KBM-7 (cell line): ENCODE measurements at places on chromosomes 5 and 9.

GRCh38 chr5:128144491-128144890 lies 60.9 kb downstream of the SLC12A2 start:
- DNase-seq: no peak

DNA sequence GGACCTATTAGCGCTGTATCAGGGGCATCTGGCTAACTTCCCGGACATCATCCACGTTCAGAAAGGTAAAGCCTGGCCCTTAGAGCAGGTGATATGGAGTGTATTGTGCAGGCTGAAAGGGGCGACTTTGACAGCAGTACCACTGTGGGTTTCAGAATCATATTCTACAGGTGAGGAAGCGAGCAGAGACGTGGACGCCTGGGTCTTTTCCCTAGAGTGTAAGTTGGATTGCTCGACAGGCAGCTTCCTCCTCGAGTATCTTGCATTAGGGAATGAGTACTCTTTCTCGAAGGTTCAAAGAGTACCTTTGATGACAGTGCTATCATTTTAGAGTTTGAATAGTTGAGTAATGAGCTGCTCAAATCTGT lies 1.9 kb downstream of the SNX18 start:
- no peak for DNase-seq

DNA sequence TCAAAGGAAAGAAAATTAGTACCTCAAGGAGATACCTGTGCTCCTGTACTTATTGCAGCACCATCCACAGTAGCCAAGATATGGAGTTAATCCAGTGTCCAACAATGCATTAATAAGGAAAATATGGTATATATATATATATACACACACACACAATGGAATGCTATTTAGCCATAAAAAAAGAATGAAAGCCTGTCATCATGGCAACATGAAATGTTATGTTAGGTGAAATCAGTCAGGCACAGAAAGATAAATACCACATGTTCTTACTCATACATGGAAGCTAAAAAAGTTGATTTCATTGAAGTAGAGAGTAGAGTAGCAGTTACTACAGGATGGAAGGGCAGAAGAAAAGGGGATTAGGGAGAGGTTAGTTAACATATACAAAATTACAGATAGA lies 601.5 kb downstream of the ANXA1 start:
- DNase-seq: no peak

GRCh38 chr5:116527582-116527981 lies 47.0 kb downstream of the SEMA6A start:
- no peak for DNase-seq

GRCh38 chr9:13324988-13325387 lies 45.5 kb upstream of the MPDZ start:
- no peak for DNase-seq

DNA sequence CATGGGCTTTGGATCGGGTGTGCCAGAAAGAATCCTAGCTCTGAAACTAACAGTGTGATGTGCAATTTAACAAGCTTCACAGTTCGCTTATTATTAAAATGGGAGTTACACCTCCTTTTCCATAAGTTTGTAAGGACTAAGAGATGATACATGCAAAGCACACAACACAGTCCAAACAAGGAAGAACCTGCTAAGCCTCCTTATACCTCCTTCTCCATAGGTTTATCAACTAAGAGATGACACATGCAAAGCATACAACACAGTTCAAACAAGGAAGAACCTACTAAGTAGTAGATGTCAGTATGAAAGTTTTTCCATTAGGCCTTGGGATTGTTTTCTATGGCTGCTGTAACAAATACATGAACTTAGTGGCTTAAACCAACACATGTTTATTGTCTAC lies 215.9 kb downstream of the DCP2 start:
- DNase-seq: no peak

DNA sequence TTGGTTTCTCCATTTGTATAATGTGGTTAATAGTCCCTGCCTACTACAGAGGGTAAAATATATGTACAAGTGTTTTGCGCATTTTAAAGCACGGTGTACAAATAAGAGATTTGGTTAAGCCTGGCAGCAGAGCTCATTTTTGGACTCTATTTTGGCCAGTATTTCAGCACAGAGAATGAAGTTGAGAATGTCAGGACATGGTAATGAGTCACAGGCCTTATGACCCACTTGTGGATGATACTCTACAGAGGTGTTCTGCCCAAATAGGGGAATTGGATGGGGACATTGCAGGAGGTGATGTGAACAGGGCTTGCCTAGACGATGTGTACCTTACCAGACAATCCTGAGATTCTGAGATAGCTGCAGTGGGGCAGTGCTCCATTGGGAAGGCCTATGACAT lies 50.6 kb downstream of the MELK start:
- no peak for DNase-seq

- DNase-seq: no peak
These were observed 73.4 kb downstream of the GABBR2 start for GRCh38 chr9:98635374-98635773.

- DNase-seq: no peak
These were observed 134.2 kb upstream of the C6 start for GRCh38 chr5:41347569-41347968.
